ENCODE measurements at places on chromosomes 5 and 9.

GRCh38 chr9:89759572-89759971 is 154.8 kb downstream of the GADD45G start:
- DNase-seq: no peak

GRCh38 chr5:153470736-153471135 is 19.7 kb upstream of the GRIA1 start:
- DNase-seq: no peak

GRCh38 chr9:36040271-36040925 is 3.7 kb downstream of the RECK start:
- no peak for DNase-seq

DNA sequence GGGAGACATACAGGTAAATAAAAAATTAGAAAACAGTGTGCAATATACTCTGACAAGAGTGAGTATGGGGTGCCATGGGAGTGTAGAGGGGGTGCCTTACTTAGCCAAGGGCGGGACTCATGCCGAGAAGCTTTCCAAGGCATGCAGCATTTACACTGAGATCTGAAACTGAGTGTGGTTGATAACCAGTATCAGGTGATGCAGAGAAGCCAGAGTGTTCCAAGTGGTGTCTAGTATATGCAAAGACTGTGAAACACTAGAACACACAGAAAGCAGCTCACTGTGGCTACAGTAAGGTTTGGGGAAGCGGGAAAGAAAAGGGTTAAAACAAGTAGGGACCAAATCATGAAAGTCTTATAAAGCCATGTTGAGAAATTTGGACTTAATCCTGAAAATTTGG is 30.5 kb upstream of the ERBIN start:
- DNase-seq: no peak

DNA sequence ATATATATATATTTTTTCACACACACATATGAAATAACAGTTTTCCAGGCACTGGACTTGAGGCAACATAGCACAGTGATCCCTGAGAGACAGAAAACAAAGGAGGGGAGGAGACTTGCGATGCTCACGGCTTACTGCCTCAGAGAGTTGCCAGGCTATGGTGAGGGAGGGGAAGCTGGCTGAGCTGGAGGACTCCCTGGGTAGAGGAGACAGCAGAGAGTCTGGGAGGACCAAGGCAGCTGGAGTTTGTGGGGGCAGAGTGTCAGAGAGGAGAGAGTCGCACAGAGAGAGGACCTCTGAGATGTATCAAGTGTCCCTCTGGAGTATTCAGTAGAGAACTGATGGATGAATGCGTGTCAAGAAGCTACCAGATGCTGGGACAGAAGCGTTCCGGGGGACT is 23.1 kb upstream of the QSOX2 start:
- no peak for DNase-seq

DNA sequence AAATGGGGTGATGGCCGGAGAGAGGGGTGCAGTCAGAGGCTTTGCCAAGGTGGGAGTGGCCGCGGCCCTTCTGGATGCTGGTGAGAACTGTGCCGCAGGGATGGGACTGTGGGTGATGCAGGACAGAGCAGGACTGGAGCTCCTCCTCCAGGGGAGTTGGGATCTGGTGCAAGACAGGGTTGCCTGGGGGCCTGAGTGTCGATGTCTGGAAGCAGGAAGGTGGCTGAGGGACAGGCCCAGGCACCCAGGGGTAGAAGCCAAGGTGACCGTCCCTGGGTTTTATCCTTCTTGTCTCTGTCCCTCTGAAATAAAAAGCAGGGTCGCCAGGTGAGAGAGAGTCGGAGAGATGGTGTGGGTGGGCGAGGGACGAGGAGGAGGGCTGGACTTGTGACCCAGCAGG is 89.1 kb upstream of the IER5L start:
- DNase-seq: no peak

DNA sequence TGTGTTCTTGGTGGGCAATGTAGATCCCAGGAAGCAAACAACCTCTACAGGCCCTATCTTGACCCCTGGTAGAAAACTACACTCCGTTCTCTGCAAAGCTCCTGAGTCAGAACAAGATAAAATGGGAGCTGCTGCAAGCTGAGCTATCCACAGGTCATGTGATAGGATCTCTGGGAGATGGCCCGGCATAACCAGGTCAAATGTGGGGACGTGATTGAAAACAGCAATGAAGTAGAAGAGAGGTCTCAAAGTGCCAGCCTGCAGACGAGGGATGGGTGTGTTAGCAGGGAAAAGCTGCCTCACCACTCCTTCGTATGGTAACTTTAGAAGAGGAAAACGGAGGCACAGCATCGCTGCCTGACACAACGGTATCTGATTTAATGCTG is 25.0 kb downstream of the NRG2 start:
- DNase-seq: no peak

DNA sequence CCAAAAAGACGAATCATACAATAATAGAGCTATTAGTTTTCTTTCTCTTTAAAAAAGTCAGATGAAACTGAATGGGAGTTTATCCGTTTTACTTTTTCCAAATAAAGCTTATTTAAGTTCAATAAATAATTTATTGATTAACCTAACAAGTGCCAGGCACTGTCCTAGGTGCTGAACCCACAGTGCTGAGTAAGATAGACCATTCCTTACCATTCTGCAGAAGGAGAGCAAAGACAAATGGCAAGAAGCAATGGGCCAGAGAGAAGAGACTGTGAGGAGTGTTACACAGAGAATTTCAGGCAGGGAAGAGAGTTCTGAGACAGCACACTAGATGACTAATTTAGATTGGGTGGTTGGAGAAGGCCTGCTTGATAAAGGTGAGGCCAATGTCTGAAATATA is 127.2 kb downstream of the AUH start:
- no peak for DNase-seq

GRCh38 chr5:123217173-123217572 is 128.1 kb downstream of the PRDM6 start:
- no peak for DNase-seq

DNA sequence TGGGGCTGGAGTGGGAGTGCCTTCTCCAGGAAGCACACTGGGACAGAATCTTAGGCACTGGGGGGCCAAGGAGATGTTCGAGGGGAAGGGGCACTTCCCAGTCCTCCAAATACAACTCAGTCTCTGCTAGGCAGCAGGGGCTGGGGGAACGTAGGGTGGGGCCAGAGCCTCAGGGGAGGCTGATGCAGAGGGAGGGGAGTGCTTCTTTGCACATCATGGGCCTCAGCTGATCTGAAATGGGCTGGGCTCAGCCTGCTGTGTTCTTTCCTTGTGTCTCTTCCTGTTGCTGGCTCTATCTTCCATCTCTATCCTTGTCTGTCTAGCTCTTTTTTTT is 15.6 kb downstream of the PSD2 start:
- DNase-seq: no peak

GRCh38 chr9:80552931-80553330 is 981.2 kb downstream of the TLE4 start:
- DNase-seq: no peak

- DNase-seq: no peak
Measured at GRCh38 chr9:2725126-2725525, 7.8 kb downstream of the KCNV2 start.

DNA sequence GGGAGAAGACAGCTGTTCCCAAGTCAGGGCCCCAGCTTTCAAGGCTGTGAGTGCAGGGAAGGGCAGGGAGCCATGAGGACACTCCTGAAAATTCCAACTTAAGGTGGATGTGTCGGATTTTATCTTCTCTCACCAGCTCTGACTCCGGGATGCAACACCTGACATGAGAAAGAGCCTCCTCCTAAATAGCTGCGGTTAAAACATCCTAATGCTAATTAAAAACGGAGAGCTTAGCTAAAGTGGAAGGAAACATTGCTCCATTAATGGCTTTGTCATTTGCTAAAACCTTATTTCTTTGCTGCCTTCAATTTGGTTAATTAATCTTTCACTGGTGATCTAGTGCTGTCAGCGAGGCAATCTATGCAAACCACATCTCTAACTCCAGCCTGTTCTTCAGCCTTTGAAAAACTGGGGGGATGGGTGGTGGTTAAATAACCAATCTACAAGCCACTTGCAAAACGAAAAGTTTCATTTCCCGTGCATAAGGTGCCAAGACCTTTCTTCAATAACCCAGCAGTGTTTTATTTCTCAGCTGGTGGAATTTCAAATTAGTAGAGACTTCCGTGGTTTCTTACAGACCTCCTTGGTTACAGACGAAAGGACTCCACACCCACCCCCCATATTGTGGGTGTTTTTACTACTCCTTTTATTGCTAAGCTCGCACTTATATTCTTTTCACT is 379.6 kb downstream of the MLLT3 start:
- DNase-seq: no peak

GRCh38 chr5:168832308-168832707 is 253.1 kb upstream of the PANK3 start:
- no peak for DNase-seq

- no peak for DNase-seq
Measured at GRCh38 chr9:14445946-14446345, 132.0 kb upstream of the NFIB start.

GRCh38 chr9:94638335-94639060 is 820 bp downstream of the FBP1 start:
- peak; percentile 51 for DNase-seq

- peak; percentile 65 for DNase-seq
Measured at GRCh38 chr5:163913548-163913947, 408.1 kb downstream of the MAT2B start.

GRCh38 chr9:121073038-121073437 is 1.7 kb upstream of the CNTRL start:
- peak; percentile 87 for DNase-seq

- no peak for DNase-seq
Measured at GRCh38 chr5:33691856-33692255, 199.9 kb downstream of the ADAMTS12 start.

DNA sequence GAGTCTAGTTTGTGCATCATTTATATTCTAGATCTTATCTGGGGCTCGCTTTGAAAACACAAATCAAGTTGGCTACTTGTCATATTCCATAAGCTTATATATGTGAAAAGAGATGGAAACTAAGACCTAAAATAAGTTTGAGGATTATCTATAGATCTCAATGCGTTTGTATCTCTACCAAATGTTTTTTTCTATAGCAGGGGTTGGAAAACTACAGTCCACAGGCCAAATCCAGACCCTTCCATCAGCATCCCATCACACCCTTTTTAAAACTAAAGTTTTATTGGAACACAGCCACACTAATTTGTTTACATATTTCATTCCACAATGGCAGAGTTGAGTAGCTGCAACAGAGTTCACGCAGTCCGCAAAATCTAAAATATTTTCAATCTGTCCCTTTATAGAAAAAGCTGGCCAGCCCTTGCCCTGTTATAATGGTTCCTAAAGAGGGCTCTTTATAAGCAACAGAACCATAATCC is 230.0 kb downstream of the ADAMTSL1 start:
- DNase-seq: no peak

- no peak for DNase-seq
Measured at GRCh38 chr9:99850736-99851499, 29.2 kb downstream of the NR4A3 start.

GRCh38 chr5:29263915-29264351 is 1929.6 kb upstream of the CDH6 start:
- no peak for DNase-seq

- DNase-seq: no peak
Measured at GRCh38 chr5:138990986-138991590, 116.0 kb upstream of the LRRTM2 start.

- DNase-seq: no peak
Measured at GRCh38 chr5:71937921-71938698, 169.2 kb upstream of the MAP1B start.

DNA sequence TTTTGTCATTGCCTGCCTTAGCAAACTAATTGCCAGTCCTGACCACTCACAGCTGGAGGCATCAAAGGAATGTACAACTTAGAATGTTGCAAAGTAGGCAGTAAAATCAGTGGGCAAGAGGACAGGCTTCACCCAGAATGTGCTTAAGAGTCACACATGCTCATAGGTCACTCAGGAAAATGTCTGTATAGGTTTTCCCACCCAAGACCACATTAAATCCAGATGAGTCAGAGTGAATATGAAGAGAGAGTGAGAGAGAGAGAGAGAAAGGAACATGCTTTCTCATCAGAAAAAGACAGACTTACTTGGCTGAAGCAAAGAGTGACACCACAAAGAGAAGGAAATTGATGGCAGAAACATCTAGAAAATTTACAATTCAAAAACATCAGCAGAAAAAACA is 37.9 kb downstream of the PLEKHG4B start:
- no peak for DNase-seq

GRCh38 chr5:16654647-16655334 is 38.0 kb upstream of the RETREG1 start:
- no peak for DNase-seq

- no peak for DNase-seq
Measured at GRCh38 chr9:89471390-89471789, 26.5 kb downstream of the SEMA4D start.

DNA sequence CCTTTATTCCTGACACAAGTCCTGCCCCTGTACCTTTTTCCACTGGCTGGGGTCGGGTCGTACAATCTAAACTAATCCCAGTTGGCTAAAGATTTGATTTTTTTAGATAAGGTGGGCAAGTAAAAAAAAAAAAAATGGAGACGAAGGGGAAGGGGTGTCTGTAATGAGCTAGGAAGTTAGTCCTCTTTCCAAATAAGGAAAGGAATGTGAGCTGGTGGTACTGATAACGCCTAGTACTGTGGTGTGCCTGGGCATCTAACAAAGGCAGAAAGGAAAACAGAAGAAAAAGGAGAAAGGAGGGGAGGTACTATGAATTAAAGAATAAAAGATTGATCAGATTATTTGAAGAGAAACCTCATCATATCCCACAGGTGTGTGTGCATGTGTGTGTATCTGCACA is 21.3 kb downstream of the PRDM9 start:
- no peak for DNase-seq

GRCh38 chr5:114261989-114262388 is 99.9 kb upstream of the KCNN2 start:
- DNase-seq: no peak

GRCh38 chr5:111968459-111968858 is 211.5 kb upstream of the NREP start:
- DNase-seq: peak; percentile 49

- DNase-seq: no peak
Measured at GRCh38 chr5:171945476-171945875, 61.0 kb downstream of the FBXW11 start.

- DNase-seq: no peak
Measured at GRCh38 chr9:128390150-128390812, 19.1 kb downstream of the URM1 start.

GRCh38 chr9:114737118-114737517 is 55.1 kb upstream of the TEX48 start:
- DNase-seq: no peak

DNA sequence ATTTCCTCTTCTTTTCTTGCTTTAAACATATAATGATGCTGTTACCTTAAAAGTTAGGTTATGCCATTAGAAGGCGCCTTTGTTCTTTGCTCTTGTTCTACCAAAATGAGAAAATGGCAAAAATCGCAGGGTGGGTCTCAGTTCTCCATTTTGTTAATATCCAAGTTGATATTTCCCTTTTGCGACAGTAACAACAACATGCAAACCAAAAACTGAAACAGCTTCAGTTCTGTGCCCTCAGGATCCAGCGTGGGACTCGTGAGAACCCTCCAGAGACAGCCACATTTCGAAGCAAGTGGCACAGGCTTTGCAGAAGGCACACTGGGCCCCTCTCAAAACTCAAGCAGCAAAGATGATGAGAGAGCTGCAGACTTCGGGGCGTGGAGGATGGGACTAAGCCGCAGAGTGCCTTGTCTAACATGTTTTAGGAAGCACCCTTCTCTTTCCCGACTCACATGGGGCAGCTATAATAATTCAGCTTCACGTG is 33.0 kb upstream of the LCP2 start:
- peak; percentile 59 for DNase-seq

GRCh38 chr5:122985954-122986721 is 50.4 kb downstream of the PPIC start:
- no peak for DNase-seq

- DNase-seq: no peak
Measured at GRCh38 chr5:151237685-151238084, 13.8 kb upstream of the CCDC69 start.
